ENCODE measurements at places on chromosomes 7 and 10.

DNA sequence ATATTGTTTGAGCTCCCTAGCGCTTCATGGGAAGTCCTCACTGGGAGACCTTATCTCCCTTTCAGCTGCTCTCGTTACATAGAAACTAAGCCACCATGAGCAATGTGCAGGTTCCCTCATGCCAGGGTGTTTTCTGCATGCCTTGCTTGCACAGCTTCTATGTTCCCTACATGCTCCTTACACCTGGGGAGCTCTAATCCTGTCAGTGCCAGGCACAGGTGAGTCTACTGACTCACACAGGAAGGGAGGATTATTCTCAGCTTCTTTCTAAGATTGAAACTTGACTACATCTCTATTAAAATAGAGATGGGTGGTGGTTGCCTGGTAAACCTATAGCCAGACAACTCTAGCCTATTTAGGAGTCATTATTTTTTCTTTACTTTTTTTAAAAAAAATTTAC is 375.7 kb upstream of the CDC14C start:
- no peak for DNase-seq

- DNase-seq: no peak
Measured at GRCh38 chr10:91023700-91024398, 103.0 kb upstream of the ANKRD1 start.

DNA sequence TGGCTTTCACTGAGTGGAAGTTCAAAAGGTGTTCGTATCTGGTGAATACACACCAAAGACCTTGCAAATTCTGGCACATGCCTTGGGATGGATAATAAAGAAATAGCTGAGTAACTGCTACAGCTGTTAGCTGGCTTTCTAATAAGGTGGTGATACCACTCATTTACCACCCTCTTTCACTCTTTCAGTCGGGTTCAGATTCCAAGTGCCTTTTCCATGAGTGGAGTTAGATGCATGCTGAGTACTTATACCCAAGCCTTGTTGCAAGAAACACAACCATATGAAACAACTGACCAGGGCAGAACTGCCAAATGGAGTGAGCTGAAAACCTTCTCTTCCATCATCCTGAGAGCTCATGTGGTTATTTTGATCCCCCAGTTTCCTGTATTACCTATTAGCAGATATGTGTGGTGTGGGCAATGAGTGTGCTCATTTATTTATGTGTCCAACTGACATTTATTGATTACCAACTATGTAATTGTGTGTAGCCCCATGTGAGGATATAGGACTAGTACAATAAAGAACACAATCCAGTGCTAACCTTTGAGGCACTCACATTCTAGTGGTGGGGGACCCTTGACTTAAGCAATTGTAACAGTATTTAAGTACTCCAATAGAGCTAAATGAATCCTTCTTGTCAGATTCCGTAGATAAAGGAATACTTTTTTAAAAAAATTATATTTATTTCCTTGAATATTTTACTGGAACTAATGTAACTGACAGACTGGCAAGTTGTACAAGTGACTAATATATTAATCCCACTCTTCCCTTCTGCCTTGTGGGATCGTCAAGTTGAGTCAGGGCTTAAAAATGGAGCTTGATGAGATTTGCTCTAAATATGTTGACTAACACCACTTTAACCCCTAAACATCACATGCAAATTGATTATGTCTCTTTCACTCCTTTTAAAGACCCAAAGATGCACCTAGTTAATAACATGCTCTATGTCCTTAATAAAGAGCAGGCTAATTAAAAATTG is 124.7 kb downstream of the ARID5B start:
- no peak for DNase-seq

DNA sequence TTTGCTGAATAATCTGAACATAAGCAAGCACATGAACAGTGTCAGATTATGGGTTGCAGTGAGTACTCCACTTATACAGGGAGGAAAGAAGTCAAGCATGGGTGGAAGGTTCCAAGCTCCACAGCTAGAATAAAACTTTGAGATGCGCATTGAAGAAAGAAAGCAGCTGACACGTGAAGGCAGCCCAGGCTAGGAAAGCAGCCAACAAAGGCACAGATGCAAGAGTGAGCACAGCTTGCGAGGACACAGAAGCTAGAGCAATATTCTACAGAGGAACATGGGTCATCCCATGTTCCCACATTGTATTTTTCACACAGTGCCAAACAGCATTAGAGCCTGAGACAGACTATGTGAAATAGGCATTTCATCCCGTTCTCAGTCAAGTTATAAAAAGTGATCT is 194.6 kb upstream of the TBX20 start:
- DNase-seq: no peak

GRCh38 chr7:83836028-83836427 is 187.1 kb upstream of the SEMA3E start:
- no peak for DNase-seq
